Naive B cell (primary cell): ENCODE measurements at places on chromosomes 2 and 18.
A peak's percentile ranks its signal among the peaks of the same experiment; 100 is the strongest.

DNA sequence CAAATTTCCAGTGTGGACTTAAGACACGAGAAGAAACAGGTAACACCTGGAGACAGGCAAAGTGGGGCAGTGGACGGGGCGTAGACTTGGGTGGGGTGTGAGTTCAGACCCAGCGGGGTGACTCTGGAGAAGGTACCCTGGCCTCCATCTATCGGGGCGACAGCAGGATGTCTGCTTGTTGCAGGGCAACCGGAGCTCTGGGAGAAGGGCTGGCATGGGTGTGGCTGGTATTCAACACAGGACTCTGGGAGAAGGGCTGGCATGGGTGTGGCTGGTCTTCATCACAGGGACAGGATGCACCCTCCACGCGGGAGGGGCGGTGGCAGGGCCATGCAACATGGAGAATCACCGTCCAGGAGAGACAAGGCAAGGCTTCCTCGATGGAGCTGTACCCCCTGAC, 198.5 kb downstream of the HDAC4 start:
- DNase-seq, result no peak

- no peak for DNase-seq
Observed at GRCh38 chr2:54652540-54652939, 70.9 kb upstream of the EML6 start.

GRCh38 chr18:9852266-9853081, 33.3 kb upstream of the TXNDC2 start:
- DNase-seq, result no peak

DNA sequence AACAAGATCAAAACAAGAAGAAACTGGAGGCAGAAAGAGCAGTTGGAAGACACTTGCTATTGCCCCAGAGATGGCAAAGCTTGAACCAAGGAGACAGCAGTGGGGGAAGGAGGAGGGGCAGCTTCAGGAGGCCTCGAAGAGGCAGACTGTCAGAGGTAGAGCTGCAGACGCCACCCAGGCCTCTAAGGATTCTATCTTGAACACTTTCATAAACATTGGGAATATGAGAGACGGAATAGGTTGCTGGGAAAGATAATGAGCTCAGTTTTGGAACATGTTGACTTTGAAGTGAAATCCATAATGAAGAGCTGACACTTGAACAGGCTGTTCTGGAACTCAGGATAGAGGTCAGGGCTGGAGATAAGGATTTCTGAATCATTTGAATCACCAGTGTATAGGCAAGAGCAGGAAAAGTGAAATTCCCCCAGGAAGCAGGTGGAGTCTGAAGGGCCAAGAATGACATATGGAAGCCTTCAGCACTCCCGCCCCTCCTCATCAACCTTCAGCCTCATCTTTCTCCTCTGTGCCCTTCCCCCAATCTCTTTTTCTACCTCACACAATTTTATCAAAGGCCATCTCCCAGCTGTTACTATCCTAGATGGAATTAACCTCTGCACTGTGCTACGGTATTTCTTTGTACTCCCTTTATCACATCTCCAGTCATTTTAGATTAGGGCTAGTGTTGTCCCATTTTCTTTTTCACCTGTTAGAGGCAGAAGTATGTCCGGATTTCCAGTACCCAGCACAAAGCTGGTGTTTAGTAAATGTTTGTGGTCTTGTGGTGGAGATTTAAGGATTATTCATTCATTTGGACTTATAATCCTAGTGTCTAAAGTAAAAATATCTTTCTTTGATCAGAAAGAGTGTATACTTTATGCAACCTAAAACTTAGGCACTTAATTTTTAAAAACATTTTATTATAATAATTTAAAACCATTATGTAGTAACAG, 47.5 kb upstream of the RTN4 start:
- DNase-seq, result no peak

DNA sequence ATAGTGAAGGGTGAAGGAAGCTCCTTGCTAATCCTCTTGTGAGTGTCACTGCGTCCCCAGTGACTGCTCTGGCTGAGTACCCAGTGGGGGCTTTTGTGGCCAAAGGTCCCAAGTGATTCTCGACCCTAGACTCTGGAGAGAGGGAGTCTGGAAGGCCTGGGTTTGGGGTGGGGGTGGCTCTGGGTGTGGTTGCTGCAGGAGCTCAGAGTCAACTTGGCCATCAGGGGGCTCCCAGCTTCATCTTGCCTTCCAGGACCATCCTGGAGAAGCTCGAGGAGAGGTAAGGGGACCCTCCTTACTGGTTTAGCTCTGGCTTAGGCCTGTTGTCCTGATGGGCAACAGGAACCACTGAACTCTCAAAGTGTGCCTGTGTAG, 592 bp downstream of the PSD4 start:
- DNase-seq, result no peak

DNA sequence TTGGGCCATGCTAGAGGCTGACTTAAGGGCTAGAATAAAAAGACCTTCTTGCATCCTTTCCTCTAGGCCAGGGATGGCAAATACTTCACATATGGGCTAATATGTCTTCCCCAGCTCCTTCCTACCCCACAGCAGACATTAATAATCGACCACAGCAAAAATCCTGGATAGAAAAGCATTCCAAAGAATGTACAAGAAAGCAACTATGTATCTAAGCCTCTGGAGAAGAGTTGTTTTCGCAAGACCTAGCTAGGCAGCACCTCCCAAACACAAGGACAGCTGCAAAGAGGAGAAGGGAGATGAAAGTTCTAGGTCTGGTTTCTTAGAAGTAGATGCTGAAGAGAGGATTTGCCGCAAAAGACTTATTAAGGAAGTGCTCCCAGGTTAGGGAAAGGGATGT, 372.6 kb downstream of the SLC4A3 start:
- DNase-seq, result no peak

DNA sequence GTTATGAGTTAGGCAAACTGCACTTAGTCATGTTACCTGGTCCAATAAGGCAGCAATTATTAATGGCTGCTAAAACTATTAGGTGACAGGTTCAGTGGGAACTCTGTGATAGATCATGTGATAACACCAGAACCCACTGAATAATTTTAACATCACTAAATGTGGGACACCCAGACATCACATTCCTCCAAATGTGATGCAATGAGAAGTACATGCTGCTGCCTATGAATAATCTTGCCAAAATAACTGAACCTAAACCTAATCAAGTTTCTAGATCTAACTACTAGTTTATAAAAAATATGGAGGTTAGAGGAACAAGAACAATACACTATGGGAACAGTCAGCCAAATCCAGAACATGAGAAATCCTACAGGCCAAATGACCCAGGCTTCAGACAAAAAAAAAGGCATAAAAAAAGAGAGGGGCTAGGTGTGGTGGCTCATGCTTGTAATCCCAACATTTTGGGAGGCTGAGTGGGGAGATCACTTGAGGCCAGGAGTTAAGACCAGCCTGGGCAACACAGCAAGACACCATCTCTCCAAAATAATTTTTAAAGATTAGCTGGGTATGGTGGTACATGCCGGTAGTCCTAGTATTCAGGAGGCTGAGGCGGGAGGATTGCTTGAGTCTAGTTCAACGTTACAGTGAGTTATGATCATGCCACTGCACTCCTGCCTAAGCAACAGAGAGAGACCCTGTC, 7.0 kb upstream of the ACTR2 start:
- DNase-seq, result no peak

- no peak for DNase-seq
Observed at GRCh38 chr18:555705-556457, 24.3 kb upstream of the CETN1 start.

- no peak for DNase-seq
Observed at GRCh38 chr2:42598656-42599055, 30.2 kb downstream of the MTA3 start.

DNA sequence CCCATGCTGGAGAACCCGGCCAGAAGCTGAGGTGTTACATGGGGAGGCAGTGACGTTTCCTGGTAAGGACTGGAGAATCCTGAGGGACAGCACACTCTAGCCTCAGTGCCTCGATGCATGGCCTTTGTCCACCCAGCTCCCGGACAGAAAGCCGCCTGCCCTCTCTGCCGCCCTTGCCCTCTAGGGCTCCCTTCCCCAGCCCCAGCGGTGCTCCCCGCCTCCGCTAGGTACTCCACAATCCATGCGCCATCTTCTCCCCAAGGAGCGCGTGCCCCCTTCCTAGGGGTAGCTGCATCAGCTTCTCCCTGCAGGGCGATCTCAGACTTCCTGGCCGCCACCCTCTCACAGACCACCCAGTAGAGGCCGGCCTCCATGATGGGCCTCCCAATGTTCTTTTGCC, 251.6 kb downstream of the TWIST2 start:
- DNase-seq, result no peak

GRCh38 chr18:54807303-54807702, 21.0 kb upstream of the RAB27B start:
- no peak for DNase-seq

GRCh38 chr2:47456851-47457250, 53.9 kb downstream of the MSH2 start:
- no peak for DNase-seq

DNA sequence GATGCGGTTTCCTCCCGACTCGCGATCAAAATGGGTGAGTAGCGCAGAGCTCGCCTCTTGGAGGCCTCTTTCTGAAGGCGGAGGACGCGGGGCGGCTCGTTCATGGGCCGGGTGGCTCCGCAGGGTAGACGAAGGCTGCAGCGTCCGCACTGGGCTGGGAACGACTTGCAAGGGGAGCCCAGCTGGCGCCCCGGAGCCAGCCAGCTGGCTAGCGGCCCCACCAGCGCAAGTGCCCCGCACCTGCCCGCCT, 328 bp upstream of the PASK start:
- DNase-seq, result no peak

- DNase-seq, result no peak
Observed at GRCh38 chr18:78672862-78673446, 306.7 kb upstream of the SALL3 start.

GRCh38 chr2:88100489-88100858, 27.4 kb downstream of the FABP1 start:
- no peak for DNase-seq

DNA sequence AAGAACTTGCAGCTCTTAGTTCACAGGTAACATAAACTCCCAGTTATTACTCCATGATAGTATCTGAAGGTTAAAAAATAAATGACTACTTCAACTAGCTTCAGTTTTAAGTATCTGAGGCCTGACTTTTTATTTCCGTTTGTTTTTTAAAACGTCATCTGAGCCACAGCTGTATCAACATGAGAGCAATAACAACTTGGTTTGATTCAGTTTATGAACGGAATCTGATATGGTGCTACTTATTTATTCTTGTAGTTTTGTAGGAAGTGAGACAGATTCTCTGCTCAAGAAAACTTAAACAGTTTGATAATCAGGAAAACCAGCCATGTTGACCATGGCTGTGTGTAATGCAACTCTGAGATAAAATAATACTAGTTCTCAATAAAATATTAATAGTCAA, 34.9 kb downstream of the NAB1 start:
- no peak for DNase-seq

- DNase-seq, result no peak
Observed at GRCh38 chr2:207487650-207488311, 42.0 kb upstream of the CREB1 start.

- no peak for DNase-seq
Observed at GRCh38 chr2:59896499-59897245, 656.8 kb downstream of the BCL11A start.

GRCh38 chr2:54553775-54554174, 97.6 kb downstream of the SPTBN1 start:
- no peak for DNase-seq

GRCh38 chr2:230496891-230497290, 80.9 kb downstream of the SP100 start:
- peak; percentile 16 for DNase-seq

- no peak for DNase-seq
Observed at GRCh38 chr2:71800851-71801250, 346.8 kb downstream of the CYP26B1 start.

GRCh38 chr2:70789304-70790135, 923 bp downstream of the FIGLA start:
- peak; percentile 42 for DNase-seq

GRCh38 chr2:223054193-223054781, 2.3 kb downstream of the KCNE4 start:
- no peak for DNase-seq

- DNase-seq, result peak; percentile 51
Observed at GRCh38 chr18:9613550-9614400, 584 bp downstream of the PPP4R1 start.

DNA sequence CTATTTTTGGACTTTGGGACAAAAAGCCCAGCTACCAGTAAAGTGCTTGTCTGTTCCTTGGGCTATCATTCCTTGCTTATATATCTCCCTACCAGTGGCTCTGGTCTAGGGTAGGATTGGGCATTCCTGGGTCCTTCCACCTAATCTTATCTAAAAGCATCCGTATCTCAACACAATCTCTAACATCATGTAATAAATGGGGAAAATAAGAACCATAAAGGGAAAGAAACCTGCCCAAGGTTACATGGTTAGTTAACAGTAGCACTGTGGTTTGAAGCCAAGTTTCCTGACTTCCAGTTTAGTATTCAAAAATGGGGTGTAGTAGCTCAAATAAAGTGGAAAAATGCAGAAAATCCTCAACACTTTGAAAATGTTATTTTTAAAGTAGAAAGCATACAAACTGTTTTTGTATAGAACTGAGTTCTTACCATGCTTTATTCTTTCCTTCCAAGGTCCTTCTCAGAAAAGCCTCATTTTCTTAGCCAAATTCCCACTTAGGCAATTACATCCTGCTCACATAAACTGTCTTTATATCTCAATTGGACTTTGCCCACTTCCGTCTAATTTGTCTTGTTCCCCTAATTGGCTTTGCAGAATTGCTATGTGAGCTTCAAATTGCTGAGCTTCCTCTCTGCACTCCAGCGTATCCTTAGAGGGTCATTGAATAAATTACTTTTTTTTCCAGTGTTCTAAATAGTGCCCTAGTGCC, 273.1 kb upstream of the UBE2E3 start:
- no peak for DNase-seq

- DNase-seq, result no peak
Observed at GRCh38 chr2:64688909-64689308, 35.2 kb upstream of the SERTAD2 start.

DNA sequence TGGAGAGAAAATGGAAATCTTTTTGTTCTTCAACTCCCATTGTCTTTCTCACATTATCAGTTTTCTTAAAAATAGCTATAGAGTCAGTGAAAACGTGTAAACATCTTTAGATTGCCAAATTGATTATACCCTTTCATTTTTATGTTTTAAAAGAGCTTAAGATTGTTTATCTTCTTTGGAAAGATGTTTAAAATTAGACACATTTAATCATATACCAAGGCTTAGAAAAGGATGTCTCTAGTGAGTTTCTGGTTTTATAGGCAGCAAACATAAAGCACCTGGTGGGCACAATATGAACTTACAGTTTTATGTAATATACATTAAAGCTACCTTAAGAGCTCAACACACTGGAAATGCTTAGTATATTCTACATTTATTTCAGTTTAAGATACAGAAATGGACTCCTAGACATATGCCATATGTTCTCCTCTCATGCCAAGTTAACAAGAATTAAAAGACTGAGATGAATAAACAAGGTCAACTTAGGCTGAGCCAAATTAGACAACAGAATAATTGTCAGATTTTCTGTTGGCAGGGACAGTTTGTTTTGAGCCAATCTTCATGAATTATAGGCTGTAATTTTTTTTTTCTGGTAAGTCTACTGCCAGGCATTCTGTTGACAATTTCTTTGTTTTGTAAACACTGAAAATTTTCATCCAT, 112.7 kb downstream of the OTX1 start:
- no peak for DNase-seq

- DNase-seq, result no peak
Observed at GRCh38 chr2:23449831-23450331, 64.9 kb downstream of the KLHL29 start.
